Ureter (tissue), 1 donor: ENCODE measurements at places on chromosomes 2 and 18.

DNA sequence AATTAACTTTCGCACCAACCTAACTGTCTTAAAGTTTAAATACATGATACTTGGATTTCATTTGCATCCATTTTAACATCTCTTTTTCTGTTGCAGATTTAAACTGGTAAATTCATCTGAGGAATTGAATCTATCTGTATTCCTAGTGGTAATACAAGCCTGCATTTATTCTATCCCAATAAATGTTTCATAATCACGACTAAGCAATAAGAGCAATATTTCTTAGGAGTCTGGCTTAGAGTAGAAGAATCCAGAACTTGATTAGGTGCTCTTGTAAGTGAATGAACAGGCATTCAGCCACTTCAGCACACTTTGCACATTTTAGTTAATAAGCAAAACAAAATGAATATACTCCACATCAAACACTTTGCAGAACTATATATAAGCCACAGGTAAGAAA, 27.0 kb downstream of the MSH6 start:
- no peak for DNase-seq

- no peak for DNase-seq
Measured at GRCh38 chr2:235394278-235394828, 99.5 kb upstream of the AGAP1 start.

DNA sequence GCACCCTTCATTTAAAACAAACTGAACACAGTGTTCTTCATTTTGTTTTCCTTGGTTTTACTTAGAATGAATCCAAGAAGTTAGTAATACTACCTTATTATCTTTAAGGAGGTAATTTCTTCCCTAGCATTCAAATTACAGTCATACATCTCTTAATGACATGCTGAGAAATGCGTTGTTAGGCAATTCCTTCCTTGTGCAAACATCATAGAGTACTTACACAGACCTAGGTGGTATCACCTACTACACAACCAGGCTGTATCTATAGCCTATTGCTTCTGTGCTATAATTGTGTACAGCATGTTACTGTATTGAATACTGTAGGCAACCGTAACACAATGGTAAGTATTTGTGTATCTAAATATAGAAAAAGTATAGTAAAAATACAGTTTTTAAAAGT, 8.4 kb upstream of the CABYR start:
- DNase-seq, result no peak

GRCh38 chr2:70553334-70553583, 367 bp downstream of the TGFA start:
- DNase-seq, result peak; percentile 56

DNA sequence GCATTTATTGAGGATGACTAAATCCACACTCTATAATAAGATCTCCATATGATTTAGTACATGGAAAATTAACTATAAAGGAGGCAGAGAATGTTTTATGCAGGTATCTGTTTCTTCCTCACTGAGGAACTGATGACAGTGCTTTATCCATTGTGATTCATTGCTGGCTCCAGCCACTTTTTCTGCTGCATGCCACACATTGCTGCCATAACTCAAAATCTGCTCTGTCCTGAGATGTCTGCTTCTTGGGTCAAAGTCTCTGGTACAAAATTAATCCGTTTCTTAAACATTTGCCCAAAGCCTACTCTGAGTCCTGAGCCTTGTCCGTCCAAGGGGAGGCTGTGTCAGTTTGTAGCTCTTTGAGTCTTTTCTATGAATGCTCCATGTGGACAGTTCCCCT, 15.5 kb upstream of the ARHGAP28 start:
- no peak for DNase-seq

- no peak for DNase-seq
Measured at GRCh38 chr2:119282146-119282995, 58.7 kb downstream of the STEAP3 start.

DNA sequence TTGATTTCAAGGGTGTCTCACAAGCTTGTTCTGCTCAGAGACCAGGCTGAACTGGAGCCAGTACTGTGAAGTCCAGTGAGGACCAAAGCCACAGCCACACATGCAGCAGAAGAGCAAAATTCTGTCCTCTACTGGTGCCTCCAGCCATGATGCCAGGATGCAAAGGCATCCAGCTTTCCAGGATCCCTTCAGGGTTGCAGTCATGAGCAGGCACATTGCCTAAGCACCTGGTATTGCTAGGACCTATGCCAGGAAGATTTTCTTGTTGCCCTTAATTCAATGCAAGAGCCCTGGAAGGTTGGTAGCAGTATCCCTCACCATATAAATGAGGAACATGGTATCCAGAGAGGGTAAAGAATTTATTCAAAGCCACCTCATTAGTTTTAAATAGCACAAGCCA, 78.9 kb upstream of the CYRIA start:
- DNase-seq, result no peak

- DNase-seq, result peak; percentile 49
Measured at GRCh38 chr2:207768866-207769596, 675 bp downstream of the FZD5 start.

DNA sequence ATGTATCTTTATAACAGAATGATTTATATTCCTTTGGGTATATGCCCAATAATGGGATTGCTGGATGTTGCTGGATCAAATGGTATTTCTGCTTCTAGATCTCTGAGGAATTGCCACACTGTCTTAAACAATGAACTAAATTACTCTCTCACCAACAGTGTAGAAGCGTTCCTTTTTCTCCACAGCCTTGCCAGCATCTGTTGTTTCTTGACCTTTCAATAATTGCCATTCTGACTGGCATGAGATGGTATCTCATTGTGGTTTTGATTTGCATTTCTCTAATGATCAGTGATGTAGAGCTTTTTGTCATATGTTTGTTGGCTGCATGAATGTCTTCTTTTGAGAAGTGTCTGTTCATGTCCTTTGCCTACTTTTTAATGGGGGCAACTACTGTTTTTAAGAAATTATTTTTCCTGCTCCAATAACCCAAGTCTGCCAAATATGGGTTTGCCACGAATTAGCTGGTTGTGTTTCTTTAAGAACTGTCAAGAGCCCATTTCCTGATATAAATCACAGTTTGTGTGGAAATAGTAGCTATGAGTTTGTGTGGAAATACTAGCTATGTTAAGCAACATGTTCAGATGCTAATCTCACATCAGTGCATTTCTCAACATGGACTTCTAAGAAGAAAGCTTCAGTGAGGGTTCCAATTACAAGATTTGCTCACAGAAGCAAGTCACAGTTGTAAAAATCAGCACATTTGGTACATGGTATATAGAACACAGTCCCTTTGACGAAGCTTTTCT, 259.4 kb downstream of the ANAPC1 start:
- DNase-seq, result no peak

DNA sequence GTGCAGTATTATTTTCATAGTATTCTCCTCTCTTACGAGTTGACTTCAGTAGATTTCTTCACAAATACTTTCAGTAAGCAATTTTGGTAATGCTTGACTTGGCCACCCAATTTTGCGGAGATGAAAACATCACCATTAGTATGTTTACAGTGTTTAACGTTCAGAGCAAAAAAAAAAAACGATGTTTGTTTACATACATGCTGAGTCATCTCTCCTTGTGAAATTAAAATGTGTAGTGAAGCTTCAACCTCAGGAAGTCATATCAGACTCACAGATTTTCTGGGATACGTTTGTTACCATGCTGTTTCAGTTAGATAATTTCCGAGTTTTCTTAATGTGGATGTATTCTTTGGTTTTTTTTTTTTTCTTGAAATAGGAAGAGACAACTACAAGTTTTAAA, 100.1 kb downstream of the CTNNA2 start:
- no peak for DNase-seq

DNA sequence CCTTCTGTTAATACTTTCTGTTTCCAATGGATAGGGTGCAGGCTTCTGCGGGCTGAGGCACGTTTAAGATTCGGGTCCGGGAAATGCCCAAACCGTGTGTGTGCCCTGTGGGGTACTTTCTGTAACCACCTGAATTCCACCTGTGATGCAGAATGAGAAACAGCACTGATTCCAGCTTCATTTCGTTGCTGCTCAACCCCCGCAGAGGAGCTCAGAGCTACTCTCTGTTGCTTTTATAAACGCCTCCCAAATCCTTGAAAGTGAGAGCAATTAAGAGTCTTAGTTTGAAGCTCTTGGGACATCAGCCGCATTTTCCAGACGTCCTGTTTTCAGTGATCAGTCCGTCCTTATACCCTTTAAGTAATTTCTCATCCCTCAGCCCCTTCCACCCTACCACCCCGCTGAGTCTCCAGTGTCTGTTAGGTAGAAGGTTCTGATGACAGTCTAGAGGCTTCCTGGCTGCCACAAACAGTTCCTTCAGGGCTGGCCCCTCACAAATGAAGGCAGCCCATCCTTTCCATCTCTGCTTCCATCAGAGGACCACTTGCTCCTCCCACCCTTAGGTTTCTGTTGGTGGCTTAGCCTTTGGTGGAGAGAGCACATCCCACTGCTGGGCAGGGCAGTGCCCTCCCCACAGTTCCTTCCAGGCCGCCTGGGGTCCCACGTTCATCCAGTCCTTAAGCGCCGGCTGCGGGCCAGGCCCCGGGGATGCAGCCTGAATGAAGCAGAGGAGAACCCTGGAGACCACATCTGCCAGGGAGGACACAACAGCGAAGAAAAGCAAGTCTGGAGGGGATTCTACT, 230.1 kb downstream of the SEPTIN10 start:
- no peak for DNase-seq

GRCh38 chr2:9020267-9020666, 16.8 kb upstream of the MBOAT2 start:
- DNase-seq, result no peak

DNA sequence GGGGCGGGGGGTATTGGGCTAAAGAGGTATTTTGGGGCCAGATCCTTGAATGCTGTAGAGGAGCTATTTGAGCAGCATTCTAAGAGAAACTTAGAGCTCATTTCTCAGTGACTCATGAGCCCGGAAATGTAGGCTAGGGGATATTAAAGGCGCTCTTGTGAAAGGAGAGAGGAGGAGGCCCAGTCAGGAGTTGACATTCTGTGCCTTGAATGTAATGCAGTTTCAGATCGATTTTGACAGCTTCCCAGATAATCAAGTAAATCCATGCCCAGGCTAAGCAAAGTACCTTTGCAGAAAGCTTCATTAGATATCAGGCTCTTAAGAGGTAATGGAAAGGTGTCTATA, 1.5 kb downstream of the CAB39 start:
- DNase-seq, result no peak

- no peak for DNase-seq
Measured at GRCh38 chr2:96088340-96089335, 27.7 kb downstream of the ADRA2B start.

- no peak for DNase-seq
Measured at GRCh38 chr2:81412681-81413080, 1108.1 kb upstream of the LRRTM1 start.

- DNase-seq, result no peak
Measured at GRCh38 chr2:64944484-64944883, 44.7 kb upstream of the SLC1A4 start.

- DNase-seq, result no peak
Measured at GRCh38 chr2:215029936-215030335, 108.5 kb downstream of the ABCA12 start.

GRCh38 chr18:26874283-26874682, 8.8 kb upstream of the AQP4 start:
- no peak for DNase-seq

DNA sequence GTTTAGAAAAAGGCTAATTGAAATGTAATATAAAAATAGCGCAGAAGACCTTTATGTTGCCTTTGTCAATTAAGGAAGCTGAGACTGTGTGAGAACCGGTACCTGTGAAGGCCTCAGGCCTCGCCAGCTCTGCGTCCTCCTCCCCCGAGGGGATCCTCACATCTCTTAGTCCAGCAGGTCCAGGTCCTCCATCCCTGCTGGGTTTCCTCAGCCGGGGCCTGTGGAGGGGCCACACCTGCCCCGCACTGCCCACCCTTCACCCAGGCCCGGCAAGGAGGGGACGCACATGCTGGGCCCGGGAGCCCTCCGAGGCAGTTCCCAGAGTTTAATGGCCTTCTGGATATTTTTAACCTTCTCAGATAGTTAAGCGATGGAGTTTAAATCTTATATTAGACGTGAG, 3.5 kb downstream of the KCNG2 start:
- no peak for DNase-seq

DNA sequence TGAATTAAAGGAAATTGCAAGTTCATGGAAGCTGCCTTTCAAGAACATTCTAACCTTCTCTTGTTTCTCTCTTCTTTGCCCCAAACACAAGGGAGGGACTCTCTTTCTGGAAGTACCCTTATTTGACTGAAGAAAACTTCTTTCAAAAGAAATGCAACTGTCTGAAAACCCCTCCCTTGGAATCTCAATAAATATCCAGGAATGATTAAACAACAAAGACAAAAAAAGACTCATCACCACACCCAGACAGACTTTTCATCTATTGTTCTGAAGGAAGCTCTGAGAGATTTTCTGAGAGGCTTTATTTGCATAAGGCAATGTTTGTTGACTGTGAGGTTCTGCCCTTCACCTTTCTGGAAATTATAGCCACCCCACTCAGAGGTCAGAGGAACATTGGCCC, 1260.9 kb downstream of the LRP1B start:
- no peak for DNase-seq

DNA sequence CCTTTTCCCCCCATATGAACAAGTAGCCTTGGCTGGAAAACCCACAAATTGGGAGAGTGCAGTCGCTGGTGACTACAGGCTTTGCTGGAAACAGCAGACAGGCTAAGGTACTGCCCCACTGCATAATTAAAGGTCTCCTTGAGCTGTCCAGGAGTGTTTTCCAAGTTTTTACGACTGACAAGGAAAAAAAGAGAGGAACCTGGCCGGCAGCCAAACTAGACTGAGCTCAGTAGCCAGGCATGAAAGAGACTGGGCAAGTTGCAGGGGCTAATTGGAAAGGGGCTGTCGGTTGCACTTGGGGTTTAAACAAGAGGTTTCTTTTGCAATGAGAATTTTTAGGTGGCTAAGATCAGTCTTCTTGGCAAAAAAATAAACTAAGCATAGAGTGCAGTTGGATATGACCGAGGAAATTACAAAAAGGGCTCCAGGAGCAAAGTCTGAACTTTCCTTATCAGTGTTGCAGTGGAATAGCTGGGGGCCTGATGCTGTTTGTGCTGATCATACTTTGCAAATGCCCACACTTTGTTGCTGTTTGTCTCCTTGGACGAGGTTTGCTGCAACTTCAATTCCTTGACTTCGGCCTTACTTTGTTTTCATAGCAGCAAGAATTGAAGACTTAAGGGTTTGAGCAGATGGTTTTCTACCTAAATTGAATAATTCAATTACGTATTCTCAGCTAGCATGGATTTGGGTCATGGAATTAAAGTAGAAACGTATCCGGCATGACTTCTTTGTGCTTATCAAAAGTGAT, 2.1 kb downstream of the GULP1 start:
- peak; percentile 65 for DNase-seq

DNA sequence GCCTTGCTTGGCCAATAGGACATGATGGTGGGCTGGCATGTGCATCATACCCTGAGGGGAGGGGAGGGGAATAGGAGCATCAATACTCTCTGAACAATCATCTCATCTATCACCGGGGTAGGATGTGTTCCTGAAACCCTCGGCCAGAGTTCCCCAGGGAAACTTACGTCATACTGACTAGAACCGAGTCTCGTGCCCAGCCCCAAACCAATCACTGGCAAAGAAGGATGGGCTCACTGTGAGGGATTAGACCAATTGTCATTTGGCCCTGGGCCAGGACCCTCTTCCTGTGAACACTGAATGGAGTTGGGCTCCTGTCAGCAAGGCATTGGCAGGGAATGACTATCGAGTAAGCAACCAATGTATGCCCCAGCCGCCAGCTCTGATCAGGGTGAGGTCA, 261.5 kb downstream of the MYCN start:
- no peak for DNase-seq
